Glutamatergic neuron (in vitro differentiated cells): ENCODE measurements at places on chromosomes 16 and 17. TPM values are rescaled to one million over a fixed set of nuclear protein-coding genes. Genes with fewer than 3 reads are reported as not detected.

The ATP2A1 gene
- 4.5 TPM for total RNA-seq

GRCh38 chr16:22233037-22233372 is 26.9 kb downstream of the EEF2K start:
- H3K27ac ChIP-seq = no peak overlapping the region
- H3K27me3 ChIP-seq = no peaks in the 10 kb centered on the region
- no peak overlapping the region for H3K4me3 ChIP-seq

- DNase-seq = no peak
- peaks cover 22% of the 10 kb centered on the region for H3K27me3 ChIP-seq
- peaks cover 45% of the 10 kb centered on the region for H3K4me1 ChIP-seq
- H3K4me3 ChIP-seq = peak overlapping the region; percentile 72
- peaks cover 3% of the 10 kb centered on the region for H3K36me3 ChIP-seq
Measured at GRCh38 chr17:79201119-79201518, 126.5 kb downstream of the ENGASE start.

The KRT12 gene
- not detected for total RNA-seq

DNA sequence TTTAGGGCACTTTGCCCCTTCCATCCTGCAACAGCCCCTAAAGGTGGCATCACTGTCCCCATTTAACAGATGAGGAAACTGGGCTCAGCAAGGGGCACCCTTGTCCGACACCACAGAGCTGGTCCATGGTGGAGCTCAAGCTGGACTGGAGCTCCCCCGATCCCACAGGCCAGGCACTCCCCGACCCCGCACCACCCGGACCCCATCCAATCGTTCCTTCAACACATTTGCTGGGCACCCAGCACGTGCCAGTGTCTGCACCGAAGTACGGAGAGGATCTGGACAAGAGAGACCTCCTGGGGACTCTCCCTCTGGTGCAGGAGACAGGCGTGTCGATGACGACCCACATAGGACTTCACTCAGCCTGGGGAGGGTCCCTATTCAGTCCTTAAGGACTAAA is 13.4 kb downstream of the EMC6 start:
- no peaks in the 10 kb centered on the region for H3K27me3 ChIP-seq
- peaks cover 2% of the 10 kb centered on the region for H3K4me1 ChIP-seq
- no peak overlapping the region for H3K27ac ChIP-seq
- no peak for DNase-seq

The CSF3 gene
- total RNA-seq = not detected

The RPS2 gene
- total RNA-seq = 1,772 TPM

The UTS2R gene
- 7.2 TPM for total RNA-seq

GRCh38 chr16:83307594-83307992 is 500.2 kb upstream of the HSBP1 start:
- H3K4me3 ChIP-seq = no peak overlapping the region
- H3K27me3 ChIP-seq = peaks cover 4% of the 10 kb centered on the region
- H3K4me1 ChIP-seq = peaks cover 7% of the 10 kb centered on the region
- no peak for DNase-seq
- no peaks in the 10 kb centered on the region for H3K36me3 ChIP-seq

The SLC4A1 gene
- not detected for total RNA-seq

The HEATR9 gene
- total RNA-seq = not detected

DNA sequence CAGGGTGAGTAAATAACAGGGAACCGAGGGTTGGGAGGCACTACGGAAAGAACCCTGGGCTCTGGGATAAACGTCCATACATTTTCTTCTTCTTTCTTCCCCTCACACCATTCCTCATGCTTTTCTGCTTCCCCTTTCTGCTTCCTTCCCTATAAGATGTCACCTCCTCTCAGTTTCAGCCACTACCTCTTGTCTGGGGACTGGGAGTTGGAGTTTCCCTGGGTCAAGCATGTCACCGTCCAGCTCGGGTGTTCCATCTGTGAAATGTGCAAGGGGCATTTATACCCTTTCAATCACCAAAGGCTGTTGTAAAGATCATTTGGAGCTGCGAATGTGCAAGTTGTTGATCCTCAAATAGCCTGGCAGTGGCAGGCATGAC is 17.5 kb upstream of the CCL22 start:
- DNase-seq = no peak
- no peaks in the 10 kb centered on the region for H3K4me1 ChIP-seq
- no peak overlapping the region for H3K27ac ChIP-seq
- H3K36me3 ChIP-seq = no peaks in the 10 kb centered on the region
- H3K27me3 ChIP-seq = peaks cover 2% of the 10 kb centered on the region

DNA sequence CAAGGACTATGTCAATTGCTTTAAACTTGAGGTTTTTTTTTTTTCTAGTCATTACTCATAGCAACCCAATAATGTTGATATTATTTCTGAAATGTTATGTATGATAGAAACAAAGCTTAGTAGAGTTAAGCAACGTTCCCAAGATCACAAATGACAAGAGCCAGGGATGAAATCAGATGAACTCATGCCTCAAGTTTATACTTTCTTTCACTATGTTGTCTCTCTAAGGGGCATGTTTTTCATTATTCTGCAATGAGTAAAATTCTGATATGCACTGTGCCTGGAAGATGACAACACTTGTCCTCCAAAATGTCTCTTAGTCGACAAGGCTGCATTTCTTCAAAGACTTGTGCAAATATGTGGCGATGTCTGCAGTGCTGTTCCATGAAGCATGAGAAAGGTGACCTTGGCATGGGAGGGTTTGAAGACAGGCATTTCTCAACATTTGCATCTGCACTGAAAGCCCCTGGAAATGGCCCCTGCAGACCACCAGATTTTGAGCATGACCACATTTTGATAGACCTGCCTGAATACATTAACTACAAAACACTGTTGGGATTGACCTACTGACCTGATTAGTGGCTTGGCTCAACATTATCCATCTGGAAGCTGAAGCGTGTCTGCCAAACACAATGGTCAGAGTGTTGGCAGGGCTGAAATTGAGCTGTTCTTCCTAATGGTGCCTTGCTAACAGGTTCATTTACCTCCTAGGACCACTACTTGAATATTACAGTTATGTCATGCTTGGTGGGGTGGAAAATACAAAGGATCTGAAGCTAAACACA is 1027.5 kb downstream of the CDH11 start:
- H3K4me3 ChIP-seq = no peak overlapping the region
- no peaks in the 10 kb centered on the region for H3K36me3 ChIP-seq

The EPOP gene
- 2.0 TPM for total RNA-seq

- H3K36me3 ChIP-seq = no peaks in the 10 kb centered on the region
- no peak within 1 kb of the TSS for H3K4me3 ChIP-seq
- no peaks in the 10 kb centered on the region for H3K4me1 ChIP-seq
- DNase-seq = no peak
- H3K27me3 ChIP-seq = peaks cover 2% of the 10 kb centered on the region
- H3K27ac ChIP-seq = no peak within 1 kb of the TSS
Measured at GRCh38 chr17:7336240-7337175, at the start of gene ACAP1. TSS of gene ACAP1 (plus strand) at chr17:7336529. CDS start at chr17:7336735, 206 bp downstream.

DNA sequence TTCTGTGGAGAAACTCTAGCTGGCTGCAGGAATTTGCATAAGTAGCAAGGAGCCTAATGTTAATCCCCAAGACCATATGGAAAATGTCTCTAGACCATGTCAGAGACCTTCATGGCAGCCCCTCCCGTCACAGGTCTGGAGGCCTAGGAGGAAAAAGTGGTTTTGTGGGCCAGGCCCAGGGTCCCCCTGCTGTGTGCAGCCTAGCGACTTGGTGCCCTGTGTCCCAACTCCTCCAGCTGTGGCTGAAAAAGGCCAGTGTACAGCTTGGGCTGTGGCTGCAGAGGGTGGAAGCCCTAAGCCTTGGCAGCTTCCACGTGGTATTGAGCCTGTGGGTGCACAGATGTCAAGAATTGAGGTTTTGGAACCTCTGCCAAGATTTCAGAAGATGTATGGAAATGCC is 306.9 kb upstream of the CA10 start:
- H3K4me1 ChIP-seq = peaks cover 14% of the 10 kb centered on the region
- H3K27ac ChIP-seq = no peak overlapping the region
- H3K4me3 ChIP-seq = no peak overlapping the region
- no peaks in the 10 kb centered on the region for H3K27me3 ChIP-seq
- DNase-seq = no peak

DNA sequence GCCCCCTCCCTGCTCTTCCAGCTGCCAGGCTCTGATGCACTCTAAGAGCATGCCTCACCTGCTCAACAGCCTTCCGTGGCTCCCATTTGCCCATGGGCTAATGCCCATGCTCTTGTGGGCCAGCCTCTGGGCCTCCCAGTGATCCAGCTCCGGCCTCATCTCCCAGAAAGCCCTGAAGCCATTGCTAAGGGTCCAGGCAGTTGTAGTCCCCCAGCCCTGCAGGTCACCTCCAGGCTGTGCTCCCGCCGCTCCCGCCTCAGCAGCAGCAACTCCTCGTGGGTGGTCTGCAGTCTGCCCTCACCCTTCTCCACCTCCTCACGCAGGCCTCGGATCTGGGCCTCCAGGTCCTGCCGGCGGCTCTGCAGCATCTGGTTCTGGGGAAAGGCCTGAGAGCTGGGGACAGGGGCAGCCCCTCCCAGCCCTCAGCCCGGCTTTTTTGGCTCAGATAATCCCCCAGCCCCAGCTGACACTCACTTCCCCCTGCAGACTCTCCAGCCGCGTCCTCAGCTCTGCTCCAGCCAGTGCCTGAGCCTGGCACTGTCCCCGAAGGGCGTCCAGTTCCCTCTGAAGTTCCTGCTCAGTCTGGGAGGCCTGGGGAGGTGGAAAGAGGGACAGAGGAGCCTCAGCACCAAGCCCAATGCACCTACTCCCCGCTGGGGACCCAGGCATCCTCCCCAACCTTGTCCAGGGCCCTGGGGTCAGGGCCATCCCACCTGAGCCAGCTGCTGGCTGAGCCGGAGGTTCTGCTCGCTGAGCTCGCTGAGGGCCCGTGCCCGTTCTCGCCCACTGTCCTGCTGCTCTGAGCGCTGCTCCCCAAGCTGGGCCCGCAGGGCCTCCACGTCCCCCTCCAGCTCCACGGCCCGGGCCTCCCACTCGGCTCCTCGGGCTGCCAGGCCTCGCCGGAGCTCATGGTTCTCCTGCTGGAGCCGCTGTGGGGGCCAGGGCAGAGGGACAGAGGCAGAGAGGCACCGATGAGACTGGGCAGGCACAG is 6.2 kb downstream of the BICDL2 start:
- peak overlapping the region; percentile 39 for H3K27ac ChIP-seq
- H3K36me3 ChIP-seq = no peaks in the 10 kb centered on the region
- H3K27me3 ChIP-seq = peaks cover 15% of the 10 kb centered on the region
- peak overlapping the region; percentile 55 for H3K4me3 ChIP-seq

- peaks cover 40% of the 10 kb centered on the region for H3K4me1 ChIP-seq
- H3K36me3 ChIP-seq = peaks cover 4% of the 10 kb centered on the region
- DNase-seq = no peak
Measured at GRCh38 chr16:1543085-1543896, 9.8 kb downstream of the TMEM204 start.

- DNase-seq = no peak
- H3K36me3 ChIP-seq = peaks cover 1% of the 10 kb centered on the region
- H3K27me3 ChIP-seq = peaks cover 2% of the 10 kb centered on the region
Measured at GRCh38 chr16:82641336-82641984, 14.7 kb downstream of the CDH13 start.

The KRT17 gene
- total RNA-seq = not detected

DNA sequence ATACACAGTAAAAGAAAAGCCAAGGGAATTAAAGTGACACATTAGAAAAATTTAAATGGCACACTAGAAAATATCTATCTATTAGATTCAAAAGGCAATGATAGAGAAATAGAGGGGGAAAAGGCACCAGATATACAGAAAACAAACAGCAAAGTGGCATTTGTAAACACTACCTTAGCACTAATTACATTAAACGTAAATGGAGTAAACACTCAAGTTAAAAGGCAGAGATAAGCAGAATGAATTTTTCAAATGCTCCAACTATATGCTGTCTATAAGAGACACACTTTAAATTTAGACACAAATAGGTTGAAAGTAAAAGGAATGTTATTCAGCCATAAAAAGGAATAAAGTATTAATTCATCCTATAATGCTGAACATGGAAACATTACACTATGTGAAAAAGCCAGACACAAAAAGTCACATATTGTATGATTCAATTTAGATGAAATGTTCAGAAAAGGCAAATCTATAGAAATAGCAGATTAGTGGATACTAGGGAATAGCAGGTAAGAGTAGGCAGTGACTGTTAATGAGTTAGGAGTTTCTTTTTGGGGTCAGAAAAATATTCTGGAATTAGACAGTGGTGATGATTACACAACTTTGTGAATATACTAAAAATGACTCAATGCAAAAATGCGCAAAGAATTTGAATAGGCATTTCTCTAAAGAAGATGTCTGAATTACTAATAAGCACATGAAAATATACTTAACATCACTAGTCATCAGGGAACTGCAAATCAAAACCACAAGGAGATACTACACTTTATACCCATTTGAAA is 92.4 kb downstream of the BRIP1 start:
- no peaks in the 10 kb centered on the region for H3K27me3 ChIP-seq
- H3K36me3 ChIP-seq = peaks cover 9% of the 10 kb centered on the region
- no peak overlapping the region for H3K27ac ChIP-seq
- no peak overlapping the region for H3K4me3 ChIP-seq

The STX1B gene
- 51.6 TPM for total RNA-seq

GRCh38 chr16:5333991-5334390 is 236.4 kb upstream of the EEF2KMT start:
- no peak for DNase-seq
- no peaks in the 10 kb centered on the region for H3K36me3 ChIP-seq
- no peak overlapping the region for H3K27ac ChIP-seq
- no peak overlapping the region for H3K4me3 ChIP-seq
- no peaks in the 10 kb centered on the region for H3K4me1 ChIP-seq
- H3K27me3 ChIP-seq = peaks cover 3% of the 10 kb centered on the region

DNA sequence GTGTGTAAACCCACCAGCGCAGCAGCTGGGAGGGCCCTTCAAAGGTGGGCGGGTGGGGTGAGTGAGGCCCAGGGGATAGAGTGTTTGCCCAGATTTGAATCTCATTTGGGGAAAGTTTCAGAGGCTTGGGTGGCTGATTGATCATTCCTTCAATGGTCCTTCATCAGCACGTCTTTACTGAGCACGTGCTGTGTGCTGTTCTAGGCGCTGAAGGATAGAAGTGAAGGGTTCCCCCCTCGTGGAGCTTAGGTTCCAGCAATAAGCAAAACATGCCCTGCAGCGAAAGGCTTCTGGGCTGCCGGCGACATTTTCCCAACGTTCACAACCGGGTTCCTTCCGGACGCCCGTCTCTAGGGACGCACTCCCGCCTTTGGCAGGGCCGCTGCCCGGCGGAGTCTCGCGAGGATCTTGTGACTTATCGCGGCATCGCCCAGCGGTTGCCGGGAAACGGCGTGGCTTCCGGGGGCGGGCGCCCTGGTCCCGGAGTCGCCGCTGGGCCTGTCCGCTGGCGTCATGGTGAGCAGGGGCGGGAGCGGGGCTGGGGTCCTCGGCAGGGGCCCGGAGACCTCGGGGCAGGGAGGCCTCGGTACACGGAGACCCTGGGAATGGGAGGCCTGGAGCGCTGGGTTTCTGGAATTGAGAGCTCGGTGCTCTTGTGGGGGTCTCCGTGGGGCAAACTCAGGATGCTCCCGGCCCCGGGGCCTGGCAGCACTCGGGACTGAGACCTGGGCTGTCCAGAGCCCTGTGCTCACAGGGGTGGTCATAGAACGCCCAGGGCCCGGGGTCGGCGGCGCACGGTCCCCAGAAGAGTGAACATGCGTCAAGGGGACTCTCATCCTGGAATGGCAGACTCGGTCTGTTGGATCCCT is 3.2 kb upstream of the DBNDD1 start:
- DNase-seq = peak; percentile 96
- H3K36me3 ChIP-seq = no peaks in the 10 kb centered on the region
- H3K27me3 ChIP-seq = peaks cover 9% of the 10 kb centered on the region
- peak overlapping the region; percentile 95 for H3K27ac ChIP-seq
- H3K4me3 ChIP-seq = peak overlapping the region; percentile 85
- H3K4me1 ChIP-seq = peaks cover 16% of the 10 kb centered on the region

GRCh38 chr17:27762527-27763305 is 37.6 kb downstream of the NOS2 start:
- H3K4me1 ChIP-seq = no peaks in the 10 kb centered on the region
- no peaks in the 10 kb centered on the region for H3K36me3 ChIP-seq
- no peak overlapping the region for H3K27ac ChIP-seq
- H3K27me3 ChIP-seq = no peaks in the 10 kb centered on the region
- no peak for DNase-seq

GRCh38 chr16:57299009-57299718 is 14.7 kb upstream of the PLLP start:
- peaks cover 1% of the 10 kb centered on the region for H3K4me1 ChIP-seq
- peak; percentile 45 for DNase-seq
- H3K36me3 ChIP-seq = no peaks in the 10 kb centered on the region
- H3K4me3 ChIP-seq = no peak overlapping the region
